Dorsolateral prefrontal cortex (tissue), 122 donors: ENCODE measurements at places on chromosomes 11 and 22. TPM values are rescaled to one million over a fixed set of nuclear protein-coding genes. Genes with fewer than 3 reads are reported as not detected.

- DNase-seq, result no peak
Measured at GRCh38 chr11:70338594-70338993, 59.7 kb upstream of the CTTN start.

DNA sequence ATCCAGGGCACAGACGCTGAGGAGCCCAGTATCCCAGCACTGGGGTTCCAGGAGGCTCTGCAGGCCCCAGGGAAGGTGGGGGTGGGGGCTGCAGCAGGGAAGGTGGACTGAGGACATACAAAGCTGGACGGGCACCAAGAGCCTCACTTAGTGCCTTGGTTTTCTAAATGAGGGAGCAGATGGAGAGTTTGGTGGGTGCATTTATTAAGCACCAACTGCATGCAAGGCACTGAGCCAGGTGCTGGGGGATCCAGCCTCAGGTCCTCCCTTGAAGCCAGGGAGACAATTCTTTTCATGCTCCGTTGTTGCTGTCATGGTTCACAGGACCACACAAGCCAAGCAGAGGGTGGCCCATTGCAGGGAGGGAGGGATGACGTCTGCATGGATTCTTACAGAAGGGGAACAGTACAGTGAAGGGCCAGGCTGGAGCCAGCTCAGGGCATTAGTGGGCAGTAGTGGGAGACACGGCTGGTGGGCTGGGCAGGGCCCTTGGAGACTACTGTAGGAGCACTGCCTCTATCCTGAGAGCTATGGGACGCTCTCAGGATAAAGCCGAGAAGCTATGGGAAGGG is 65.0 kb downstream of the MACROD1 start:
- DNase-seq, result no peak

DNA sequence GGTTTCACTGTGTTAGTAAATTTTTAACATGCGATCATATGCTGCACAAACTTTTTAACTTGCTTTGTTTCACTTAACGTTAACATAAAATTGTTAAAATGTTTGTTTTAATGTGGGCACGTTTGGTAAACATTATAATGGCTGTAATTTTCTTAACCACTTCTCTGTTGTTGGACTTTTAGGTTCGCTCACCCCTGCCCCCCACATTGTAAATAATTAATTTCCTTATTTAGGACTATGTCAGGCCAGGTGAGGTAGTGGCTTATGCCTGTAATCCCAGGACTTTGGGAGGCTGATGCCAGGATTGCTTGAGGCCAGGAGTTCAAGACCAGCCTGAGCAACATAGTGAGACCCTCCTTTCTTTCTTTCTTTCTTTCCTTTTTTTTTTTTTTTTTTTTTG is 6.7 kb upstream of the DIXDC1 start:
- DNase-seq, result no peak

DNA sequence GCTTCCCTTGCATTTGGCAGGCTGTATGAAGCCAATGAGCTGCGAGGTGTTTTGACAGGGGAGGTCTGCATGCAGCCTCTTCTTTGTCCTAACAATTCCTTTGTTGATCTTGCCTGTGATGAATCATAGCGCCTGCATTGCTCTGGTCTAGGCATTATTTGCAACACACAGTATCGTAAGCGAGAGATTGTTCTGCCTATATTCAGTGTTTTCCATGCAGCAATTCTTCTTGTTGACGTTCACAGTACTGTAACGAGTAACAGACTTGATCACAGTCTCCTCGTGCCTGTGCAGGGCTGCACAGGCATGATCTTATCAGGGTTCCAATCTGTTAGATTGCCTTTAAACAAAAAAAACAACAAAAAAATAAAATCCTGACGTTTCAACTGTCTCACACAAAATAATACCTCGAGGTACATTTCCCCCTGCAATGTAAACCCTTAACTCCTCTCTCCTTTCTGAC is 13.9 kb upstream of the ADSL start:
- no peak for DNase-seq

OR4A16 gene
- not detected for total RNA-seq

- no peak for DNase-seq
Measured at GRCh38 chr11:2109541-2110019, 29.6 kb downstream of the IGF2 start.

DNA sequence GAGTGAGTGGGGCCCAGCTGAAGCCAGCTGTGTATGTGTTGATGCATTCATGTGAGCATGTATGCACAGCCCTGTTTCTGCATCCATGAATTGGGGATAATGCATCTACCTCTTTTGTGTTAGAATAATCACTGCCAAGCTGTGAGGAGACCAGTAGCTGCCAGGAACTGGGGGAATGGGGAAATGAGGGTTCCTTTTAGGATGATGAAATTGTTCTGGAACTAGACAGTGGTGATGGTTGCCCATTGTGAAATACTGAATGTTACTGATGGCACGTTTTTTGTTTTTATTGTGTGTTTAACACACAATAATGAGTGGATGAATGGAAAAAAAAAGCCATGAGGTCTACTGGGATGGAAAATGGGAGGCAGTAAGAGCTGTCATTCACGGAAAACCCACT is 45.3 kb upstream of the WNT11 start:
- no peak for DNase-seq

DNA sequence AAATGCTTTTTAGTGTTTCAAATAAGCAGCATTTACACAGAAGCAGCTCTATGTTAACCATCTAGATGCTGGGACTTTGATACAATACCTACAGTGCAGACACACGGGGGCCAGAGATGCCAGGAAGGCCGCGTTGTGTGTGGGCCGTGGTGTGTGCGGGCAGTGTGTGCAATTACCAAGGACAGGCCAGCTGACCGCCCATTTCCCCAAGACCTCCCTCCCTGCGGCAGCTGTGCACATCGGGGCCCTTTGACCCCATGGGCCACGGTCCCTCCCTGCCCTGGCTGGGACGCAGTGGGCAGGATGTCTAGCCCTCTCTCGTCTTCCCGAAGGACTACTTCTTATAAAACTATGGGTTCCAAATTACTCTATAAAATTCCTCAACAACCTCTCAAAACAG is 38.4 kb downstream of the CLTCL1 start:
- DNase-seq, result no peak

DNA sequence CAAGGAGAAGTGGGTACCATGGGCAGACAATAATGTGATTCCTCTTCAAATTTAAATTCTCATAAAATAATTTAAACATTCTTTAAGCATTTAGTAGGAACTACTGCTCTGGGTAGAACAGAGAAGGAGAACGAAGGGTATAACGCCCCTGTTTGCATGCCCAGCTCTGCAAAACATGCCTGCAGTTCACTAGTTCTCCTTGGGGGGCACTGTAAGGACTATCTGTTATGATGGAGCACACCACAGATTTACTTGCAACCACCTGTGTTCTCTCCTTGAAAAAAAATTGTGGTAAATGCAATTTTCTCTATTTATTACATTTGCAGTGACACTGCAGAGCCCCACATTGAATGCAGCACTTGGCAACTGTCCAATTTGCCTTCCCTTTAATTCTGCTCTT is 100.3 kb downstream of the GUCY1A2 start:
- DNase-seq, result no peak
